Hematopoietic multipotent progenitor cell treated with erythropoietin and hydrocortisone succinate and interleukin-3 and kit ligand, for 4 days (in vitro differentiated cells): ENCODE measurements at places on chromosomes 4 and X.

DNA sequence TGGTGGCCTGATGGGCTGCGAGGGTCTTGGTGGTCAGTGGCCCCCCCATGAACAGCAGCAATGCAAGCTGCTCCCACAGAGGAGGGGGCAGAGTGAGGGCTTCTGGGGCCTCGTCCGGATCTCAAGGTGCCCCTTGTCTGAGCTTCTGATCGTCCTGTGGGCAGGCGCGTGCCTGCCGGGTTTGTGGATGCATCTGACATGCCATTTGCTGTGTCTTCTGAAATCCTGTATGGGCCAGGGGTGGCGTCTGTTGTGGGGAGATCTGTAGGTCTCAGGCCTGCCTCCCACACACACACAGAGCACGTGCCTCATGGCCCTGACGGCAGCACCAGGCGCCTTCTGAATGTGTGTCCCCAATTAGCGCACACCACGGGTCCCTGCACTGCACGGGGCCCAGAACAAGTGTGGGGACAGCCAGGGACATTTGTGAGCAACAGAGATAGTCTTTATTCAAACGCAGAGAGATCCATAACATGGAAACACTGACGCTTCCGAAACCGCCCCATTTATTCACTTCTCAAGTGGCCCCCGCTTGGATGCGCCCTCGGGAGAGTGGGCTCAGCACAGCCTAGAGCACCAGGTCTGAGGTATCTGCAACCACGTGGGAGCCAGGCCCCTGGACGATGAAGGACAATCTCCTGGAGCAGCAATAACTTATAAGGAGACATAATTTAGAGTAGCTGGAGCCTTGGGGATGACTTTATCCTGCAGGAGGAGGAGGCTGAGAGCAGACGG, 5.7 kb downstream of the SPON2 start:
- no peak for DNase-seq

DNA sequence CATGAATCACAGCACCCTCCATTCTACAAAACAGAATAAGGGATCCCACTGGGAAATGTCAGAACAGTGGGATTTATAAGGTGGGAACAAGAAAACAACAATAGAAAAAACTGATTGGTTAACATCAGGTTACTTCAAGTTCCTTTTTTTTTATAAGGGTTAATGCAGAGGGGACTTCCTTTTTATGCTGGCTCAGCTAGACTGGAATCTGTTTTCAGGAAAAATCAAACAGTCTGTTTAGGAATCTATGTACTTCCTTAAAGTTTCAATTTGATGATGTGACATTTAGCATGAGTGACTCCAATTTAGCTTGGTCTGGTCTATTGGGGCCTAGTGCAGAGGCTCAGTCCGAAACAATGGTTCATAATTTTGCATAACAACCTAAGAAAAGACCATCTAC, 192.9 kb downstream of the ADGRA3 start:
- DNase-seq = peak; percentile 8

DNA sequence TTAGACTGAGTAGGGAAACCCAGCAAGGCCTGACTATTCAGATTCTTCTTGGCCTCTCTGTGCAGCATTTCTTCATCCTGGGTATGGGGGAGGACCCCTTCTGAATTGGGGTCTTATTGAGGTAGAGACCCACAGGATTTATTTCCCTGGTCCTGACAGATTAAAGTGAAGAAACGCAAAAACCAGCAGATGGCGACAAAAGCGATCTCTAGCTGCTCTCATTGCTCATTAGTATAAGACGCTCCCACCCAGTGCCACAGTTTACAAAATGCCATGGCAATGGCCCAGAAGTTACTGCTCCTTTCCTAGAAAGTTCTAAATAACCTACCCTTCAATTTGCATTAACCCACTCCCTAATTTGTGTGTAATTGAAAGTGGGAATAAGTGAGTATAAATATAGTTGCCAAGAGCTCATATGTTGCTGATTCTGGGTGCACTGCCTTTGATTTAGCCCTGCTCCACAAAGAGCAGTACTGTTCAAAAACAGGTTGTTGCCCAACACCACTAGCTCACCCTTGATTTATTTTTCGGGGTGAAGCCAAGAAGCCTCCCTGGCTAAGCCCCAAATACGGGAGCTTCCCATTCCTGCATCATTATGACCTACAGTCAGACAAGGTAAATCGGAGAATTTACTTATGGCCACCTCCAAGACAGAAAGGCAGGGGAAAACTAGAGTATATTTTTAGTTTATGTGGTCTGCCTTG, 3.7 kb upstream of the BEX4 start:
- DNase-seq = peak; percentile 78

DNA sequence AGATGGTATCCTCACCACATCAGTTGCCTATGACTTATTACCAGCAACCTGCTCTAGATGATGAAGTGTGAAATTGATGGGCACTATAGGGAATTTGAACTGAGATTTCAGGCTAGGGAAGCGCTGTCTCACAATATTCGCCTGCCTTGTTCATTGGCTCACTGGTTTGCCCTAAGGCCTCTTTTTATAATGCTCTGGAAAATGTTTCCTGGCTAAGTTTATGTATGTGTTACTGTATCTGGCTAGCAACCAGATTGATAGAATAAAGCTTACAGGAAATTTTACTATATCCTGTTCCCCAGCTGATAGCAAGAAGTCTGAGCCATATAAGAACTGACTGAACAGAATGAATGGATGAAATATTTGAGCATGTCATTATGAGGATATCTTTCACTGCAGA, 71.6 kb downstream of the GSTCD start:
- no peak for DNase-seq

GRCh38 chr4:107153228-107153627, 117.1 kb upstream of the DKK2 start:
- DNase-seq = peak; percentile 1

DNA sequence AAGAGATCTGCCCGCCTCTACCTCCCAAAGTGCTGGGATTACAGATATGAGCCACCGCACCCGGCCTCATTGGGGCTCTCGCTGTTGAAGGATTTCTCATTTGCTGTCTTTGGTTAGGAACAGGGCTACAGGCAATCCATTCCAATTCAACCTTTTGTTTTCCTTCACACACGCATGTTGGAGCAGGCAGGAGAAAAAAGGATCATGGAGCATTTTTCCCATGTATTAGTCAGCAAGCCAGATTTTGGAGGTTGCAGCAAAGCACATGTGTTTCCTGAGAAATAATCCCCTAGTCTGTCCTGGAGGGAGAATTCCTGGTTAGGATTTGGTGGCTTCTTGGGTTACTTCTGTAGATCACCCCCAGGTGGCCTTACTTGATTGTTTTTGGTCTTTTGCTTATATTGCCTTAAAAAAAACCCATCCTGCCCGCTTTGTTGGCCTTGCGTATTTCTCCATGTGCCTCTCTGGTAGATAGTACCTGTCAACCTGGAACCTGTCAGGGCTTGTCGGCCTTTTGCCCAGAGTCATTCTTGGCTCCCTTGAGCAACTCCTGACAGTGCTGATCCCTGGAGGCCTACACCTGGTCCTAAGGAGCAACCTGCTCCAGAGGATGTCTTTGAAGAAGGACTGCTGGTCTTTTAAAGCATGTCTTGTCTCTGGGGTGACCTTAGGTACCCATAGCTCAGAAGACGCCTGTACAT, 82.4 kb upstream of the CLCN4 start:
- DNase-seq = no peak

DNA sequence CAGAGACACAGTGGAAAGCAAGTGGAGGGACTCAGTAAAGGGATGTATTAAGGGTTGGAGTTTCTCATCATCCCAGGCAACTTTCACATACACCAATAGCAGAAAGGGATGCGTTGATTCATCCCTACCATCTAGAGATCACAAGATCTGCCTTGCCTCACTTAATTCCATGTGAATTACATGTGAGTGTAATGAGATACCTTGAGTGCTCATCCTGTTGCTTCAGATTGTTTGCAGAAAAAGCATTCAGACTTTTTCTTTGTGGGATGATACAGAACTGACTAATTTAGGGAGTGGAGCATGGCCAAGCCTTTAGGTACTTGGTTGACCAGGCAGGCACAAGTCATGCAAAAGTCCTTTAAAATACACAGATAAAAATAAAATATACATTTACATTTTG, 124.8 kb upstream of the SLIT2 start:
- DNase-seq = no peak

DNA sequence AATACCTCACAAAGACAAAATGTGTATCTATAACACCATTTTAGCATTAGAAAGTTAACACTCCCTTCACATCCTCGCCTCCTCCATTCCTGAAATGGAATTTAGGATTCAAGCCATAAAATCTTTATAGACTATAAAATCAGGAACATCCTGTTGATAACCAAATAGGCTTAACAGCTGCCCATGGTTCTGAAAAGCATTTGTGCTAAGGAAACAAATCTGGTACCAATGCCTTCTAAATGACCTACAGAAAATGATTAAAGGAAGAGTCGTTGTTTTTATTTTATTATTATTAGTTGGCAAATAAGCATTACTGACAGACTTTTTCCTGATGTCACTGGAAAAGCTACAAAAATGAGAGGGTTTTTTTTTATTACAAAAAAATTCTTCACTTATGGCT, 79.8 kb downstream of the PAPSS1 start:
- DNase-seq = no peak

- no peak for DNase-seq
Observed at GRCh38 chr4:26406346-26406975, 83.8 kb downstream of the CCKAR start.

DNA sequence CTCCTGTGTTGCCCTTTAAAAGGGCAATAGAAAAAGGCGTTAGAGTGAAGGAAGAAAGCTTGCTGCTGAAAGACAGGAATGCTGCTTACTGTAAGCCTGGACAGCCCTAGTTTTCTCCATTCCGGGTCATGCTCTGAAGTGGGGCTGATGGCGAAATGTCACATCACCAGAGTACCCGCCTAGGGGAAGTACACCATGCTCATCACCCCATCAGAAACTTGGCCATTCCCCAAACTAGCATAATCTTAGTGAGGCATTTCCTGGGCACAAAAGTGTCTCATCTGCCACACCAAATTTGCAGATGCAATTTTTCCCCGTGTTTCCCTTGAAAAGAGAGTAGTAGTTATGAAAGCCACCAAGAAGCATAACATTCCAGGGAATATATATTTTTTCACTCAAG, 47.8 kb upstream of the CAMK2D start:
- no peak for DNase-seq

GRCh38 chr4:148159793-148160192, 282.4 kb downstream of the NR3C2 start:
- no peak for DNase-seq

DNA sequence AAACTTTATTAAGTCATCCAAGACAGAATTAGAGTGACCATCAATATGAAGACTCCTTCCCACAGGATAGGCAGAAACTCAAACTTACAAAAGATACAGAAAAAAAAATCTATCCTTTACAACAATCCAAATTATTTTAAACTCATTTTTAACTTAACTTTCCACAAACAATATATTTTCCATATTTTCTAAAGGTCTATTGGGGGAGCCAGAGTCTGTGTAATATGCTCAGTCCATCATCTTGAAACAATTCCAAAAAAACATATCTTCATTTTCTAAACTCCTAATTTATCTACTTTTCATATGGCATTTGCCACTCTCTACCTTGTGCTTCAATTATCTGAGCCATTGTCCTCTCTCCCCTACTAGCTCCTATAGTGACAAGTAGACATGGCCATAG, 378.1 kb downstream of the PDGFC start:
- DNase-seq = no peak

DNA sequence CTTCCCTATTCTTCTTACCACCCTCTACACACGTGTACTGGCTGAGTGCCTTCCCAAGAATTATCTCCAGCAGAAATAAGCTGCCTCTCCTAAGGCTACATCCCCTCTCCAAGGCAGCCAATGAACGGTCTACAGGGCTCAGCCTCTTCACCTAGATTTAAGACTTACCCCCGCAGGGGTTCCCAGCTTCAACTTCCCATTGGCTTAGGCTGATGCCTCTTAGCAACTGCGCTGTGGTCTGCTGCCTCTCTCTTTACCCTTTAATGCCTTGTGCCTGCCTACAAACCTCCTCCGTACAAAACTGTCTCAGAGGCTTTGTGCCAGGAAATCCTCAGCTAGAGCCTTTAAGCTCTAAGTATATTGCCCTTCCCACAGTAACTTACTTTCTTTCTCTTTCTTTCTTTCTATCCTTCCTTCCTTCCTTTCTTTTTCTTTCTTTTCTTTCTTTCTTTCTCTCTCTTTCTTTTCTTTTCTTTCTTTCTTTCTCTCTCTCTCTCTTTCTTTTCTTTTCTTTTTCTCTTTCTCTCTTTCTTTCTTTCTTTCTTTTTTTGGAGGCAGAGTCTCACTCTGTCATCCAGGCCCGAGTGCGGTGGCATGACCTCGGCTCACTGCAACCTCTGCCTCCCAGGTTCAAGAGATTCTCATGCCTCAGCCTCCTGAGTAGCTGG, 15.1 kb upstream of the PIGA start:
- peak; percentile 6 for DNase-seq

GRCh38 chrX:47384502-47384901, 14.1 kb downstream of the ZNF157 start:
- peak; percentile 80 for DNase-seq

DNA sequence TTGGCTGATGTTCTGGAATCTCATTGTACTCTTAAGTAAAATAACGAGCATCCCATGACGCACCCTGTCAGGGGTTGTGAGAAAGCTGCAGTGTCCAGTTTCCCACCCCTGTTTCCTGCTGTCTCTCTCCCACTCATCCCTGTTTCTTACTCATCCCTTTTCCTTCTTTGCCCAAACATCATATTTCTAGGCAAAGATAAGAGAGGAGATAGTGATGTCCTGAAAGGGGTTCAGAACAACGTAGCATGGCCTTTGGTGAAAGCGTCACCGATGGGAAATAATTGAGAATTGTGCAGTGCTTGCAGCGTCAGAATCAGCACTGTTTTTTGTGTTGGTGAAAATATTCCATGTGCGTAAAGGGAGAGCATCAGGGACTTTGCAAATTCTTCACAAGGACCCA, 23.5 kb upstream of the TMEM165 start:
- no peak for DNase-seq

DNA sequence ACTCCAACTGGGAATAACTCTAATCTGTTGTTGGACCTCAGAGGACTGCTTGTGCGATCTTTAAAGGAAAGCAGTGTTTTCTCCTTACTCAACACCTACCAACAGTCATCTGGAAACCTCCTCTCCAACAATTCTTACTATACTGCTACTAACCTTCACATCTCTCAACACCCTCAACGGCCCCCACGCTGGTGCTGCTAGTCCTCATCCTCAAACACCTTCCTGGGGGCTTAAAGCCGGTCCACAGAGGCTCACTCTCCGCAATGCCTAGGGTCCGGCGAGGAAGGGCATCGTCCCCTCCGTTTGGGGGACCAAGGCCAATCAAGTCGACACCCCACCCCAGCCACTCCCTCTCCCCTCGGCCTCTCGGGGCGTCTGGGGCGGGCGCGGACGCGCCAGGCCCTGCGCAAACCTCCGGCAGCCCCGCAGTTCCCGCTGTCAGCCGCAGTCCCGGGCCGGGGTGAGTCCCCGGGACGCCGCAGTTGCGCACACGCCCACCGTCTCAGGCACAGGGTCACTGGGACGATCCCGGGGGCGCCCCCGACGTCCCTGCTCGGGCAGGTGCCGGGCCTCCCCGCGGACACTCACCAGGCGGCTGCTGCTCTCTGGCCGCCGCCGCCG, 418 bp downstream of the TAB3 start:
- DNase-seq = peak; percentile 41

- no peak for DNase-seq
Observed at GRCh38 chr4:128862608-128863311, 53.3 kb downstream of the JADE1 start.
